Activated CD4-positive, alpha-beta T cell treated with anti-CD3 and anti-CD28 coated beads for 4 hours (primary cell): ENCODE measurements at places on chromosomes 6 and 20.

GRCh38 chr20:35576816-35577215 is 34.9 kb downstream of the ERGIC3 start:
- no peak for DNase-seq

- no peak for DNase-seq
Observed at GRCh38 chr6:46273911-46274310, 103.1 kb upstream of the ENPP5 start.

GRCh38 chr20:11219192-11219591 is 545.4 kb upstream of the JAG1 start:
- DNase-seq, result no peak

GRCh38 chr6:28137505-28137981 is 4.1 kb upstream of the ZKSCAN8 start:
- peak; percentile 32 for DNase-seq

- no peak for DNase-seq
Observed at GRCh38 chr6:168050225-168050880, 28.7 kb downstream of the FRMD1 start.

- no peak for DNase-seq
Observed at GRCh38 chr20:31330893-31331292, 22.5 kb upstream of the DEFB116 start.

GRCh38 chr6:1929931-1930330 is 315.5 kb downstream of the GMDS start:
- no peak for DNase-seq

DNA sequence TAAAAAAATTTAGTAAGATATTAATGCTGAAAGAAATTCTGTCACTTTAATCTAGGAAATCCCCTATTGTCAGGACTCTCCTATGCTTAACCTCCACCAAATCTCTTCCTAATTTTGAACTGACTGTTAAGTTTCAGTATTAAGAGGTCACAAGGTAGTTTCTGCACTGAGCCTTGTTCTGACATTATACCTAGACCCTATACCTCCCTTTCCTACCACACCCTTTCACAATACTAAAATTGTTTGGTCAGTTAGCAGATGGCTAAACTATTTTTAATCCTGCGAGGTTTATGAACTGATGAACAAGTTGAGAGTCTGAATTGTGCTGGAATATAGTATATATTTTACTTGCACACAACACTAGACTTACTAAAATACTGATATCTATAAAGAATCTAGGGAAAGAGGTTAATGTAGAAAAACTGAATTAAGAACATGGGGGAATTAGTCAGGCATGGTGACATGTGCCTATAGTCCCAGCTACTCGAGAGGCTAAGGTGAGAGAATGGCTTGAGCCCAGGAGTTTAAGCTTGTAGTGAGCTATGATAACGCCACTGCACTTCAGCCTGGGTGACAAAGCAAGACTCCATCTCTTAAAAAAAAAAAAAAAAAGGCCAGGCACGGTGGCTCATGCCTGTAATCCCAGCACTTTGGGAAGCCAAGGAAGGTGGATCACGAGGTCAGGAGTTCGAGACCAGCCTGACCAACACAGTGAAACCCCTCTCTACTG is 51.5 kb downstream of the HBS1L start:
- DNase-seq, result no peak

GRCh38 chr6:132062626-132063025 is 111.5 kb upstream of the CCN2 start:
- DNase-seq, result no peak

GRCh38 chr20:561437-562231 is 18.0 kb upstream of the CSNK2A1 start:
- DNase-seq, result peak; percentile 8

- no peak for DNase-seq
Observed at GRCh38 chr6:151494235-151494935, 568 bp downstream of the CCDC170 start.

GRCh38 chr6:34571388-34571787 is 15.3 kb upstream of the SPDEF start:
- DNase-seq, result no peak

DNA sequence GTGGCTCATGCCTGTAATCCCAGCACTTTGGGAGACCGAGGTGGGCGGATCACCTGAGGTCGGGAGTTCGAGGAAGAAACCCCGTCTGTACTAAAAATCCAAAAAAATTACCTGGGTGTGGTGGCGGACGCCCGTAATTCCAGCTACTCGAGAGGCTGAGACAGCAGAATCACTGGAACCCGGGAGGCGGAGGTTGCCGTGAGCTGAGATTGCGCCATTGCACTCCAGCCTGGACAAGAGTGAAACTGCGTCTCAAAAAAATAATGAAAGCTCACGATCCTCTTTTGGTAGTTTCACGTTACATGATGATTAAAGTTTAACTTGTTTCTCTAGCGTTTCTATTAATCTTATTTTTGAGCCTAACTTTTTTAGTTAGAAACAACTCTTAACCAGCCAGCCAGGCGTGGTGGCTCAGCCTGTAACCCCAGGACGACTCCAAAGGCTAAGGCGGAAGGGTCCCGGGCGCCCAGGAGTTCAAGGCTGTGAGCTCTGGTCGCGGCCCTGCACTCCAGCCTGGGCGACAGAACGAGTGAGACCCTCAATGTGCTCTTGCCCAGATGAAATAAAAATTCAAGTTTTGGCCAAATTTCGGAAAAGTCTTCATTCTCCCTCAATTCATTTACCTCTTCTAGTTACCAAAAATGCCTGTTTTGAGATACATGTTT is 1.2 kb upstream of the WRNIP1 start:
- no peak for DNase-seq

DNA sequence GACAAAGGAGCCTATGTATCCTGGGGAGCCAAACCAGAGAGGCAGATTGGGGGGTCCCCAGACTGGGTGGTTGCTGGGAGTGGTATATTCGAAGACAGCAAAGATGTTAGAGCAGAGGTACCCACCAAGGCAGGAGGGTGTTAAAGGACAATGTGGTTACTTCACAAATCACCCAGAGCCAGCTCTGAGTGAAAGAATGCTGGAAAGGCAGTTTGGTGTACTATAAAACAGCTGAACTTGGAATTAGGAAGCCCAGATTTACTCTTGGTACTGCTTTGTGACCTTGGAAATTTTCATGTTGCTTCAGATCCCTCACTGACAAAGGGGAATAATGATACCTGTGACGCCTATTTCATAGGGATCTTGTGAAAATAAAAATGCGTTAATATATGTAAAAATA is 121.6 kb downstream of the CD164 start:
- DNase-seq, result no peak

GRCh38 chr6:11204005-11204399 is 28.5 kb downstream of the NEDD9 start:
- no peak for DNase-seq

DNA sequence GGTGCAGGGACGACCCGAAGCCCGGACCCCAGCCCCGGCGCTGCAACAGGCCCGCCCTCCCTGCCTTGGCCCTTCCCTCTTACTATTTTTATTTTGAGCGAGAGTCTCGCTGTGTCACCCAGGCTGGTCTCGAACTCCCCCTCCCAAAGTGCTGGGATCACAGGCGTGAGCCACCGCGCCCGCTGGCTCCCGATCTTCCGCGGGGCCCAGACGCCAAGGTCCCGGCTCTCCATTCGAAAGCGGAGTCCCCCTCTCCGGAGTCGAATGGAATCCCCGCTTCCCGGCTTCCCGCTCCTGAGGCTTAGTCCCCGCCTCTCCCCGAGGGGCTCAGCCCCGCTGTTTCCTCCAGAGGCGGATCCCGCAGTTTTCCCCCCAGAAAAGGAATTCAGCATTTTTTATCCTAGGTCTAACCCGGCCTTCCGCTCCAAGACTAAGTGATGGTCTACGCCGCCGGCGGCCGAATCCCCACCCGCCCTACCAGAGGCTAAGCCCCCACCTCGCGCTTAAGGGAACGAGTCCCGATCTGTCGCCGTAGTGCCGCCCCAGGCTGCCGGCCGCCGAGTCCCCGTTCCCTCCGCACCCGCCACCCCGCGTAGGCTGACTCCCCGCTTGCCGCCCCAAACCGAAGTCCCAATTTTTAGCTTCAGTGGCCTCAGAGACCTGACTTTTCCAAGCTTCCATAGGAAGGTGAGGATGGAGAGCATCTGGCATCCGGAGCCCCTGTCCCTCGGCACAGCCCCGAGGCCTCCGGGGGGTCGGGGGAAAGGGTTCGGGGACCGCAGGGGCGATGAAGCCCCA is 11.5 kb upstream of the TMC2 start:
- DNase-seq, result peak; percentile 20

DNA sequence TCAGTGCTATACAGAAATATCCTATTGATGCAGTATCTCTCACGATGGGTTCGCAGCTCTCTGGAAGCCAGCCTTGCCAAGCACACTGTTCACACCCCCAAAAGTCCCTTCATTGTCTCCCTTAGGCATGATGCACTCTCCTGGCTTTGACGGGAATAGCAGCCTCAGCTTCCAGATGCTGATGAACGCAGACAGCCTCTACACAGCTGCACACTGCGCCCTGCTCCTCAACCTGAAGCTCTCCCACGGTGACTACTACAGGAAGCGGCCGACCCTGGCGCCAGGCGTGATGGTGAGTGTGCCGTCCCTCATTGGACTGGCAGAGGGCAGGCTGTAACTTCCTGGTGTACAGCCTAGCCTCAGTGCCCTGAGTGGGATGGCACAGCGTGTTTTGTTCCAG is 60.0 kb upstream of the PBOV1 start:
- DNase-seq, result no peak

- DNase-seq, result no peak
Observed at GRCh38 chr6:131730264-131730663, 19.4 kb upstream of the CTAGE9 start.

GRCh38 chr6:36104836-36105235 is 25.5 kb upstream of the MAPK13 start:
- no peak for DNase-seq

- DNase-seq, result peak; percentile 43
Observed at GRCh38 chr6:32192608-32193039, at the start of gene GPSM3. Gene GPSM3, minus strand, starts transcription at chr6:32192643. Its CDS starts 130 bp downstream, at chr6:32192513.

GRCh38 chr20:56957737-56958553 is 308.5 kb downstream of the BMP7 start:
- no peak for DNase-seq

DNA sequence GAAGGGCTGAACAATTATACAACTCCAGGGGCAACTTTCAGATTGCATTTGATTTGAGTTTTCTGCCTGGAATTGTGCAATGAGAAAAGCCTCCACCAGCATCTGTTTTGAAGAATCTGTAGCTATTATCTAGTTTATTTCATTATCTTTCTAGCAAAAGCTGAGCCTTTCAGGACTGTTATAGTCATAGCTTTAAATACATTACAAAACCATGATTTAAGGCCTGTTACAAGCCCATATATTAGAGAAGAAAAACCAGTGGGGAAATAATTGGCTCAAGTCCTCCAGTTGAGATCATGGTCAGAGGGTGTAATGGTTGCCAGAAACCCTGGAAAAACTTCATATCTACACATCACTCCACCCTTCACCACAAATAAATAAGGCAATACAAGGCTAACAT is 676.2 kb downstream of the HDGFL1 start:
- no peak for DNase-seq

DNA sequence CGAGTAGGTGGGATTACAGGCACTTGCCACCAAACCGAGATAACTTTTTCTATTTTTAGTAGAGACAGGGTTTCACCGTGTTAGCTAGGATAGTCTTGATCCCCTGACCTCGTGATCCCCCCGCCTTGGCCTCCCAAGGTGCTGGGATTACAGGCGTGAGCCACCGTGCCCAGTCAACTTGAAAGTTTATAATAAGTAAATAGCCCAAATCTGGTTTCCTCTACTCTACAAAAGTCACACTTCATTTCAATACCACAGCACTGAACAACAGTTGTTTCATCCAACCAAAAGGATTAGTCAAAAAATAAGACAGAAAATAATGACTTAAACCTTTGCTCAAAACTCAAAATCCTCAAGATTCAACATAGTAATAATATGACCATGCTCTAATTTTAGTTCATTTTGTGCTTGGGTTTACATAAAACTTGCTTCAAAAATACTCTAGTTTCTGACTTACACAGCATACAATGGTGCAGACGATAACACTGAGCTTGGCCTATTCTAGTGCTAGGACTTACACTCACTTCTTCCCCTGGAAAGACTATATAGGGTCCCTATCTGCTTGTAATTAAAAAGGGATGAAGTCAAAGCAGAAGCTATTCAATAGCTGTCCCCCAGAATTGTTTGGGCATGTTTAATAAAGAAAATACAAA is 56.7 kb downstream of the NT5E start:
- no peak for DNase-seq

DNA sequence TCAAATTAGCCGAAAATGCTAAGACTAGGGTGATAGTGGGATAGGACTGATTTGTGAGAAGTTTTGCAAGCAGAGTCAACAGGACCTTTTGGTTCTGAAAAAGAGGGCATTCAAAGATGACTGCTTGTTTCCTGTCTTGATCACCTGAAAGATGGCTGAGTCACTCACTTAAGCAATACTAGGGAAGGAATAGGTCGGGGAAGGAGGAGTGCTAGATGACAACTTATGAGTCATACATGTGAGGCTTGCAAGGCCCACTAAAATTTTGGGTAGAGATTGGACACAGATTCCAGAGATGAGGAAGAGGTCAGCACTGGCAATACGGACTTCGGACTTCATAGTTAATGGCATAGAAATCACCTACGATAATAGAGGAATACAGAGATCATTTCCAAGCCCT is 89.2 kb downstream of the FAM83B start:
- no peak for DNase-seq

DNA sequence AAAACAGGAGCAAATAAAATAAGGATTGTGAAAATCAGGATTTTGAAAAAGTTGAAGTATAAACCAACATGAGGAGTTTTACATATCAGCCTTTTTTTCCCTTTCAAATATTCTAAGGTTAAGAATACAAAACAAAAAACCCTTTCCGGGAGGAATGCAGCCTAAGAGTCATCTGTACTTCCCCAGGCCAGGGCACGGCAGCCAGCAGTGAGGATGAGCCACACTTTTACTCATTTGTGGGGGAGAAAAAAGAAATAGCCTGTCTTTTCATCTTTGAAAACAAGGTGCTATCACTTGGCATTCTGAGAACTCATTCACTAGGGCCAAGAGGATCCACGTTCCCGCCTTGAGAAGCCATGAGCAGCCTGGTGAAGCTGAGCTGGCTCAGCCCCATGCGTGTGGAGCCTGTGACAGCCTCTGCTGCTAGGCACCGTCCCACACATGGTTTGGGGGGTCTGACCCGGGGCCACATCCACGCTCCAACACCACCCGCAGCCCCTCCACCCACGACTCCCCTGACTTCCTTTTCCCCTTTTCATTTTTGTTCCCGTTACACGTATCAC is 11.2 kb downstream of the SLC22A1 start:
- DNase-seq, result no peak

DNA sequence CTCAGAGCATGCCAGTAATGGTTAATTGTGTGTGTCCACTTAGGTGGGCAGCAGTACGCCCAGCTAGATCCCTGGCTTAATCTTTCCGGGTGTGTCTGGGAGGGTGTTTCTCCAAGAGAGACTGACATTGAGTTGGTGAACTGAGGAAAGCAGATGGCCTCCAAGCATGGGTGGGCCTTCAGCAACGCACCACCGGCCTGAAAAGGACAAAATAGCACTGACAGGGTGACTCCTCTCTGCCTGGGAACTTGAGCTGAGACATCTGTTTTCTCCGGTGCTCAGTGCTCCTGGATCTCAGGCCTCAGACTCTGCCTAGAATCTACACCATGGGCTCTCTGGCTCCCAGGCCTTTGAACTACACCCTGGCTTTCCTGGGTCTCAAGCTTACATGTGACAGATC is 43.2 kb downstream of the C6orf118 start:
- DNase-seq, result no peak
